ENCODE measurements at places on chromosomes 5 and 9.

DNA sequence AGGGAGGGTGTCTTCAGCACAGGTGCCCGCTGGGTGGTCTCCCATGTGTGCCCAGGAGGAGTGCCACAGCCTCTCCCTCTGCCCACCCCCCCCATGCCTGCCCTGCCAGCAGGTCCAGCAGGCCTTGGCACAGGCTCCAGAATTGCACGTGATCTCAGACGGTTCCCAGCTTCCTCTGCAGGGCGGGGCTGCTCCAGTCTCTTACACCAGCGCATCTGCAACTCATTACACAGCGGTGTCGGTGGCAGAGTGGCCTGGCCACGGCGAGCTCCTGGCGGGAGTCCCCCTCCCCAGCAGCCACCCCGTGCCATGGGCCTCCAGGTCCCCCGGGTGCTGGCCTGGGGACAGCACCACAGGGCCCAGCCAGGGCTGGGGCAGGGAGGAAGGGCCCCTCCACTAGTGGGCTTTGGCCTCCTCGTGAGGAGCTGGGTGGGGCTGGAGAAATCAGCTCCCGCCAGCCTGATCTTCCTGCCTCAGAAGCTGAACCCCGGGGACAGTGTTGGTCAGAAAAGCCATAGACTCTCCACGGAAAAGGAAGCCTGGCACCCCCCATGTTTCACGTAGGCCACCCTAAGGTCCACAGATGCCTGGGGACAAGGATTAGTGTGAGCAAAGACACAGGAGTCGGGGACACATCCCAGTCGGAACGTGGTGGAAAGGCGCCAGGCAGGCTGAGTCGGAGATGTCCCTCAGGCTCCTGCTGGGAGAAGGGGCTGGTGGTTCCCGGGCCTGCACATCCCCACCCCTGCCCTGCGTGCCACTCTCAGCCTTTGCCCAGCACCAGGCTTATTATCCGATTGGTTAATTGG is 40.2 kb downstream of the RXRA start:
- DNase-seq = peak; percentile 3

DNA sequence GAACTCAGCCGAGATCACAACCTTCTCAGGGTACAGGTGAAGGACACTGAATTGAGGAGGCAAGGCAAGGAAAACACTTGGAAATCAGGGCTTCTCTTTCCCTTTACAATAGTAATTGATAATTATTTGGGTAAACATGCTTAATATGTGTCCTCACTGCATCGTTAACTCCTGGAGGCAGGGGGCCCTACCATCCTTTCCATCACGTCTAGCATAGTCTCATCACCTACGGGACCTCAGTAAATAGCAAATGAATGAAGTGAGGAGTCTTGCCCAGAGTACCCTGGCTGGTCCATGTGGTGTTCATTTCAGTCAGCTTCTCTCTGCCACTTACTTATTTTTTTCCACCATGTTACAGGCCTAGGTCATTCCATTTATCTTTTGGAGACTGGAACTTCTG is 2.3 kb downstream of the F2RL1 start:
- DNase-seq = no peak

- DNase-seq = no peak
Measured at GRCh38 chr9:89044881-89045280, 53.6 kb downstream of the S1PR3 start.

GRCh38 chr9:76617497-76618175 is 146.6 kb upstream of the PCA3 start:
- no peak for DNase-seq

DNA sequence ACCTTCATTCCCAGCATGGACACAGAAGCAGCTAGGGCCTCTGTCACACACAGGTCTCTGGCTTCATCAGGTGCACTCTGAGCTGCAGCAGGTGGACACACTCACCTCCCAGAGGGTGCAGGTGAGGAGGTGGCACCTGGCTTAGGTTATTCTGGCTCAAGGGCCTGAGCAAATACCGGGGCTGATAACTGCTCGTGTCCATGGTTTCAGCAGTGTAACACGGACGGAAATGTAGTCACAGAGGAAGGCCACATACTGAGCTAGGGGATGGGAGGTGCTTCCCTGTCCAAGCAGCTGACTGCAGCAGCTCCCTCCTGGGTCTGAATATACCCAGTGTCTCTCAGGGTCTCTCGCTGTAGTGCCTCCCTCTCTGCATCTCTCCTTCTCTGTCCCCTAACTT is 5.7 kb downstream of the PHF2 start:
- peak; percentile 83 for DNase-seq
